ENCODE measurements at places on chromosomes 3 and 15.

GRCh38 chr15:28264166-28264565 is 57.8 kb downstream of the HERC2 start:
- no peak for DNase-seq

DNA sequence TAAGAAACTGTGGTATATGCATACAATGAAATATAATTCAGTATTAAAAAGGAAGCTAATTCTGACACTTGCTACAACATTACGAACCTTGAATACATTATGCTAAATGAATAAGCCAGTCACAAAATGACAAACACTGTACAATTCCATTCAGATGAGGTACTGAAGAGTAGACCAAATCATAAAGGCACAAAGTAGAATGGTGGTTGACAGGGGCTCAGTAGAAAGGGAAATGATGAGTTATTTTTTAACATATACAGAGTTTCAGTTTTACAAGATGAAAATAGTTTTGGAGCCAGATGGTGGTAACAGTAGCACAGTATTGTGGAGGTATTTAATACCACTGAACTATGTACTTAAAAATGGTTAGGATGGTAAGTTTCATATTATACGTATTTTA is 254.6 kb upstream of the RBMS3 start:
- no peak for DNase-seq

DNA sequence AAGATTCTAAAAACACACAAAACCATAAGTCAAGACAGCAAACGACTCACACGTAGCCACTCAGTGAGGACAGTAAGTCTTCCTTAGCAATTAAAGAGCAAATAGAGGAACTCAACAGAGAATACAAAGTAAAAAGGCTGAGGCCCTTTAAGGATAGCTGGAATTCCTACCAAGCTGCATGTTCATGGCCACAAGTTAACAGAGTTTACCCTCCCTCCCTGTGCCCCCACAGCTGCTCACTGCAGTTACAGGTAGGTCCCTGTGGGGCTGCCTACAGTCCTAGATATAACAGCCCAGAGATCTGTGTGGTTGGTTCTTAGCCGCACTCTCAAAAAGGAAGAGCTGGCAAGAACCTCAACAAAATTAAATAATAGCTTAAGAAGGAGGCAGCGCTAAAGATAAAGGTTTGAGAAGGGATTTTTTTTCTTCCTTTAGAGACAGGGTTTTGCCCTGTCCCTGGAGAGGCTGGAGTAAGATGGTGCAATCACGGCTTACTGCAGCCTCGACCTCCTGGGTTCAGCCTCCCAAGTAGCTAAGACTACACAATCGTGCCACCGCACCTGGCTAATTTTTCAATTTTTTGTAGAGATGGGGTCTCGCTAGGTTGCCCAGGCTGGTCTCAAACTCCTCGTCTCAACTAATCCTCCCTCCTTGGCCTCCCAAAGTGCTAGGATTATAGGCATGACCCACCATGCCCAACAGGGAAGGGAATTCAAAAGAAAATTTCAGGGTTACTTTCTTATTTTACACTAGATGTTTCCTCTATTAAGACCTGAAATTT is 19.3 kb downstream of the SFMBT1 start:
- DNase-seq = no peak

DNA sequence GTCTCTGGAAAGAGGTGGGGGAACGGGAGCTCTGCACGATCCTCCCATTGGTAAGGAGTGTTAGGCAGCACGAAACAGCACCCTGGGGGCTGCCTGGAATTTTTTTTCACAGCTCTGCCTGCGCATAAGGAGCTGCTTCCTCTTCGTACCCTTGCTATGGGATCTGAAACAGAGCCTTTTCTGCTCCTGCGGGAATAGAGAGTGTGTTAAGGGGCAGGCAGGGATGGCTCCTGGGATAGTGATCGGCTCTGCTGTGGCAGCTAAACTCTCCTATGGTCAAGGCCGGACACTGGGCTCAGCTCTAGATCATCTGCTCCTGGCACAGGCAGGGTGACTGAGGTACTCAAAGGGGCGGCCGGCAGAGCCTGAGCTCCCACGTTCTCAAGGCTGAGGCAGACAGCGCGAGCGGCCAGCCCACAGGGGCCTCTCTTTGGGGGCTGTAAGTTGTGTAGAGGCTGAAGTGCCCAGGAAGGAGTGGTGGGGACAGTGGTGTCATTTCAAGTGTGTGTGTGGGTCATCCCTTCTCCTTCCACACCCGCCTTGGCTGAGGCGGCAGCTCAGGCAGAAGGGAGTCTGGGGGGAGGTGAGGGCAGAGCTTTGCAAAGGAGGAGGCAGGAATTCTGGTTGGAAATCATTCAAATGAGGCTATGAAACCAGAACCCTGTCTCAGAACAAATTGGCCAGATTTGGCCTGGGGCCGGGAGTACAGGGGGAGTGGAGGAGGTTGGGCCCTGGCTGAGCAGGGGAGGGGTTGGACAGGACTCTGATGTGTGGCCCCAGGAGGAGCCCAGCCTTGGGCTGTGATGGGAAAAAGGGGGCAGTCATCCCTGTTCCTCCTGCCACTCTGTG is 31.0 kb downstream of the EPHB3 start:
- no peak for DNase-seq
